Omental fat pad (tissue), 4 donors: ENCODE measurements at places on chromosomes 2 and 18.
A peak's percentile ranks its signal among the peaks of the same experiment; 100 is the strongest.

DNA sequence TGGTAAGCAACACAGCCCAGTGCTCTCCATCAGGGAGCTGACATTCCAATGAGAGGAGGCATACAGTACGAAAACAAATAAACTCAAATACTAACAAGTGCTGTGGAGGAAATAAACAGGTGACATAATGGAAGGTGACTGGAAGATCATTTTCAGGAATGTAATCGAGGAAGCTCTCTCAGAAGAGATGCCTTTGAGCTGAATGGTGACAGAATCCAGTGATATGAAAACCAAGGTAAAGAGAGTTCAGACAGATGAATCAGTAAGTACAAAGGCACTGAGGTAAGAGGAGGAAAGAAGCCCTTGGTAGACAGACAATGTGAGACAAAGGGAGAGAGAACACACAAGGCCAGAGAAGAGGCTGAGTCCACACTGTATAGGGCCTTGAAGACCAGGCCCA, 252.1 kb downstream of the LRATD1 start:
- no peak for DNase-seq

- no peak for DNase-seq
Observed at GRCh38 chr18:64271246-64271645, 122.4 kb upstream of the LINC00305 start.

- no peak for DNase-seq
Observed at GRCh38 chr2:112516801-112517200, 25.5 kb upstream of the POLR1B start.

DNA sequence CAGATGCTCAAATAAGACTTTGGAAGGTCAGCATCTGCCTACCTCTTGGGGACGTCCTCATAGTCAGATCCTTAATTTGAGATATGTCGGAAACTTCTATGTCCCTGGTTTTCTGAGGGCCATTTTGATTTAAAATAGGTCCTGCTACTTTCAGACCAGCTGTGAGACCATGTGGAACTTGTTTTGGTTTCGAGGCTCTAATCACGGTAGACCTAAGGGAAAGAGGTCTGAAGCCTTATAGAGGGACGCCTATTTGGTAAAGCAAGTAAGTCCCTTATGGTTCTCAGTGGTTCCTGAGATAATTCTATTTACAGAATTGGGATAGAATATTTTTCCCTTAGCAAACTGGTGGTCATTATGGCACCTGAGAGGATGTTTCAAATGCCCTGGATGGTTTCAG, 75.1 kb downstream of the RFTN2 start:
- no peak for DNase-seq

- DNase-seq, result no peak
Observed at GRCh38 chr2:239245872-239246721, 154.7 kb downstream of the HDAC4 start.

- DNase-seq, result peak; percentile 55
Observed at GRCh38 chr2:160324161-160324800, 124.2 kb upstream of the ITGB6 start.

DNA sequence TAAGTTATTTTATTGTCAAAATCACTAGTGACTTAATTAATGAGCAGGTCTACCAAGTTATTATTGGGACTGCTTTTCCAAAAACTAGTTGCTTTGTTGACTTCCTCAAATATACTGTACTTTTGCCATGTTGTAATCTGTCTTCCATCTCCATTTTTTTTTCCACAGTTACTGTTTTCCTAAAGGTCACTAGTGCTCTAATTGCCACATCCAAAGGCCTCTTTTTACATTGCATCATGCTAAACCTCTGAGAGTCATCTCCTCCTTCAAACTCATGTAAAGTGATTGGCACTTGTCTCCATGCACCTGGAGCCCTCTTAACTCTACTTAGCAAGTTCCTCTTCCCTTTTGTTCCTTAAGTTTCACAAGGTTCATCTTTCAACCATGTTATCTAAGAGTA, 11.8 kb downstream of the PMAIP1 start:
- no peak for DNase-seq

- no peak for DNase-seq
Observed at GRCh38 chr2:204583773-204584172, 38.5 kb downstream of the PARD3B start.

GRCh38 chr2:11411768-11412448, 54.1 kb downstream of the E2F6 start:
- DNase-seq, result no peak

DNA sequence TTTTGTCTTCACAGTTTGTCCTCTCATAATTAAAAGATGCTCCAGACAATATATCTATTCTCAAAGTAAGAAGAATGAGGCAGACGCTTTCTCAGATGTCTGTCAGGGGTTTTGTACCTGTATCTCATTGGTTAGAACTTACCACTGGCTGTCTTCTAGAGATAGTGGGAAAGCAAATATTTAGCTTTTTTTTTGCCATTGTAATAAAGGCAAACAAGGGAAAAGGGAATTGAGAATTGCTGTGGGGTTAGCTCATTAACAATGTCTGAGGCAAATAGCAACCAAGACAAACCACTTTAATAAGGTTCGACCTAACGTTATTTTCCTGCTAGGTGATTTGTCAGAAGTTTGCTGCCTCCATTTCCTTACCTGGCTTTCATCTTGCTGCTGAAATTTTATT, 30.0 kb downstream of the ZNF638 start:
- no peak for DNase-seq

DNA sequence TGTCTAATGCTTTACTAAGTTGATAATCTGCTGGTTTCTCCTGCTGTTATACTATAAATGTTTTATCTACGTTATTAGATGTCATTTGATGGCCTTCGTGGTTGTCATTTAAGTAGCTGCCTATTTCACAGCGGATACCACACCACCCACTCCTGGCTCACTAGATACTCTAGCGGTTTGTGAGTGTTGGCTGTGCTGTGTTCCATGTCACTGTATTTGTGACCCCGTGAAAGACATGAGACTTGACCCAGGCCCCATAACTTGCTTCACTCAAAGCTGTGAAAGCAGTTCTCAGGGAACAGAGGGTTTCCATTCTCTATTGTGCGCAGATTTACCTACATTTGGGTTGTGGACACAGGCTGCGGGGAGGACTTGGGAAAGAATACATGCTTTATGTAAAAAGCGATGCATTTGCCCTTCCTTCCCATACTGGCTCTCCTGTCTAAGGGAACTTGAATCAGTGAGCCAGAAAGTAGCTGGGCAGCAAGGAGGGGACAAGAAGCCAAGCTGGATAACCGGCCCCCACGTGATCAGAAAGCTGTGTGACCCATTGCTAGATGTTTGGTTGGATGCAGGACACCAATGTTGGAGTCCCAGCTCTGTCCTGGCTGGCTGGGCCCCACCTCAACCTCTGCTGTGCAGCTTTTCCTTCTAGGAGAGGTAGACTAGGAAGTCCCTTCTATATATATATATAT, 52.2 kb downstream of the PLB1 start:
- DNase-seq, result no peak

DNA sequence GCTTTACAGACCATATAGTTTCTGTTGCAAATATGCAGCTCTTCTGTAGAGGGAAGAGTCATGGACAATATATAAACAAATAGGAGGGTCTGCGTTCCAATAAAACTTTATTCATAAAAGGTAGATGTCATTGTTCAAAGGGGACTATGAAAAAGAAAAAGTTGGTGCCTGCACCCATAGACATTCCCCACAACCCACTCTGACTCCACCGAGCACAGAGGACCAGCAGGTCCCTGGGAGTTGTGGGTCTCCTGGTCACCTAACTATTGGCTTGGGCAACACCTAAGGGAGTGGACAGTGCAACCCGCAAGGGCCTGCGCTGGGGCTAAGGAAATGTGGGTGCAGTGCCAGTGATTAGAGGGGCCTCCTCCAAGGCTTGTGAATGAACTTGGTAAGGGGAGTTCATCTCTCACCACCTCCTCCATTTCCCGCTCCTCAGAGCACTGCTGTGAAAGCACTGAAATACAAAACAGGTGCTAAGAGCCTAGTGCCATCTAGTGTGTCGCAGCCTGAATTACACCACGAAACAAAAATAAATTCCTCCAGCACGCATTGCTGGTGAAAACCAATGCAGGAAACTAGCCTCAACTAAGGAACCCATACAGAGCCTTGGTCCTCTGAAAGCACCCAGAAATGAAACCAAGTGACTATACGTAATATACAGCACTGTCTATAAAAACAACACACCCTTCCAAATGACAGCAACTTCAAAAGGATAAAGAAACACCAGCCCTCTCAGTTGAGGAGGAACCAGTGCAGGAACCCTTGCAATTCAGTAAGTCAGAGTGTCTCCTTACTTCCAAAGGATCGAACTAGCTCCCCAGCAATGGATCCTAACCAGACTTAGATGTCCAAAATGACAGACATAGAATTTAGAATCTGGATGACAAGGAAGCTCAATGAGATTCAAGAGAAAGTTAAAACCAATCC, 166.6 kb downstream of the RNF144A start:
- no peak for DNase-seq

GRCh38 chr2:196214156-196214555, 42.8 kb upstream of the STK17B start:
- DNase-seq, result no peak

DNA sequence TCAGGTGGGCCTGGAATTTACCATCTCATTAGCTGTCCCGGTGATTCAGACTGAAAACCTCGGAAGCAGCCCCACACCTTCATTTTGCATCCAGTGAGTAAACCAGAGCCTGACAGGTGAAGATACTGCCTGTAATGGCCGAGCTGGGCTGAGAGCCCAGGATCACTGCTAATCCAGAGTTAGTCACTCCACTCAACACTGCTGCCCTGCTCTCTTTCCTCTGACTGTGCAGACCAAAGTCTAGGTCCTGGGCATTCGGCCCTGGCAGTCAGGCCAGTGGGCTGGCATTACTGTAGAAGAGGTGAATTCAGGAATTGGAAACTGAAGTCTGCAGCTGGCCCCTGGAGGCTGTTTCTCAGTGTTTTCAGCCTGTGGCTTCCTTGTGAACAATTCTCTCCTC, 44.3 kb downstream of the TMEM17 start:
- DNase-seq, result no peak

DNA sequence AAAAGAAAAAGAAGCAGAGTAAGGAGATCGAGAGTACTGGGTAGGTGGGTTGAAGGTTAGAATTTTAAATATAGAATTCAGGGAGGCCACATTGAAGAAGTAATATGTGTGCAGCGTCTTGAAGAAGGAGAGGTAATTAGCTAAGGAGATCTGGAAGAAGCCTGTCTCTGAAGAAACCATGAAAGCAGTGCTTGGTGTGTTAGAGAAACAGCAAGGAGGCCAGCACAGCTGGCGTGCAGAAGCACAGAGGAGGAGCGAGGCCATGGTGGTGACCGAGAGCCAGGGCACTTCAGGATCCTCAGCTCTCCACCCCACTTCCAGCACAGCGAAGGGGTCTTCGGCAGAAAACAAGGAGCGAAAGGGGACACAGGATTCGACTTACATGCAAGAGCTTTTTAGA, 305.8 kb downstream of the STK39 start:
- no peak for DNase-seq

DNA sequence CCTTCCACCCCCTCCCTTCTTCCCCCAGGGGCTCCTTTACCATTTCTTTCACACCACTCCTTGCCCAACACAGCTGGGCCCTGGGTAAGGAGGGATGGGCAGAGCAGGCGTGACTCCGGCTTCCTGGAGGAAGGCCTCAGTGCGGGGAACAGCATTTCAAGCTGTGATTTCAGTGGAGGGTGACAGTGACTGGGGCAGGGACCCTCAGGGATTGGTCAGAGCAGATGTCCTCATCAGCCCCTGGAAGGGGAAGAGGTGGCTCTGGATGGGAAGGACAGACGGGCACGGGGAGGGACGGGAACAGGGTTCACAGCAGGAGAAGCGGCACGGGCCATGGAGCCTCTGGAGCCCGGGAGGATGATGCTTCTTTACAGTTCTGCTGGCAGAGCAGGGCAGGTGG, 130.8 kb upstream of the TWIST2 start:
- DNase-seq, result no peak

DNA sequence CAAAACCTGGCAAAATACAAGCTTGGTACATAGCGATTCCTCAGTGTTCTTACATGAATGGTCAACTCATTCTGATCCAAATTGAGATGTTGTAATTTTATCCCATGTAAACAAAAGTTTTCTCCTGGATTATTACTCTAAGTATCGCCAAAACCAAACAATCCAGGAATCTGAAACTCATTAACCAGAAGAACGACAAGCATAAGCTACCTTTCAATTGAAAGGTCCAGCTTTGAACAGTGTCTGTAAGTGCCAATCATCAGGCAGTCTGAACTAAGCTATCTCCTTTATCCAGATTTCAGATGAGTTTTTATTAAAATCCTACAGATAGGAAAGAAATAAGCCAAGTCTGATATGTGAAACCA, 2.4 kb downstream of the MEX3C start:
- no peak for DNase-seq

DNA sequence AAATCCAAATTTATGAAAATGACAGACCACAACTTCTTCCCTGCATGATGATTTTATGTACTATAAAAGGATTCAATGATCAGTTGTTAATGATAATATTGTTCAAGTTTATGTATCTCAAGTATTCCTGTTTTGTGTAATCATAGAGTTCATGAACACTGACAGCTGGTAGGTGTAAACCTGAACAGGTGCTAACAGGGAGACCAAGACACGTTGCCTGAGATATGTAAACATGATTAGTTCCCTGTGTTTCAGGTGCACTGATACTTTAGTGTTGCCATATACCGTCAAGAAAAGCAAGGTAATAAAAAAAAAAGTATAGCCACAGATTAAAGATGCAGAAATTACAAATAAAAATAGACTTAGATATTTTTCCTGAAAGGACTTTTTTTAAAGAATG, 131.8 kb downstream of the BAZ2B start:
- DNase-seq, result no peak

- DNase-seq, result no peak
Observed at GRCh38 chr2:5412001-5412400, 280.2 kb upstream of the SOX11 start.

DNA sequence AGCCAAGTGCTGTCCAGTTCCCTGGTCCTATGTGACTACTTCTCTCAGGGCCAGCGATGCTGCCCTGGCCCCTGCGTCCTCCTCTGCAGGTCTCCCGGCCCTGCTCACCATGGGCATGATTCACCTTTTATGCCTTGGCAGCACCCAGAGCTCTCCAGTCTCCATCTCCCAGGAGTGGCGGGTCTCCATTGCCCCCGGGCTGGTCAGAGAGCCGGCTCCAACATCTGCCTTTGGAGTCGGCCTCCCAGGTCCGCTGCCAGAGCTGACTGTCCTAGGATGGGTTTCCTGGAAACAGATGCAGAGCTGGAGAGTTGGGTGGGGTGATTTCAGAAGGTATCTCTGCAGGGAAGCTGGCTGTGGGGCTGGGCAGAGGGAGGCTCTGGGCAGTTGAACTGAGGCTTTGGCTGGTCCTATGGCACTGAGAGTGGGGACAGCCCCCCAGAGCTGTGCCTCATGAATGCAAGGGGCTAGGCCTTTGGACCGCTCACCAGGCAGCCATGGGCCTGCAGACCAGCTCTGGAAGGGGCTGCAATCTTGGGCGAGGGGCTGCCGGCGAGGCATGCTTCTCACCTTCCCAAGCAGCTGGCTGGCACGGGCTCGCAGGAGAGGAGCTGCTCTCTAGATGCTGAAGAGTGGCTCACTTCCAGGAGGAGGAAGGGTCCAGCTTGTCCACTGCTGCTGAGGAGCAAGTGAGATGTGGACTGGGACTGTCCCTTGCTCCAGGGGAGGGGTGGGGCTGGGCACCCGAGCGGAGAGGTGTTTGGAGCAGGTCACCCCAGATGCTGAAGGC, 59.8 kb upstream of the HS6ST1 start:
- DNase-seq, result no peak
